Cardiac muscle cell (in vitro differentiated cells and primary cell): ENCODE measurements at places on chromosomes 4 and X.

DNA sequence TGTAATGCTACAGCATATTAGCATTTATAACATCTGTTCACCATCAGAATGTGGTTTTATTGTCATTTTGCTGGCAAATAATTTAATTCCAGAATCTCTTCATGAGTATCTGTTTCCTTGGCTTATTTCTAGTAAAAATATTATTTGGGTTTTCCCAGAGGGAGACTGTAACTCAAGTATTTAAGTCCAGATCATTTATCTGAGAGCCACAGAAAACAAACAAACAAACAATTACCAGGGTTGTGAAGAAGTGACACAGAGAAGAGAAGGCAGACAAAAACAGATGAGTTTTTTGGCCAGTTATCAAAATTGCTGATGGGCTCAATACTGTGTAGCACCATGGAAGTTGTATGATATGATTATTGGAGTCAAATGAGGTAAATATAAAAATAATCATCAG is 515.1 kb downstream of the TECRL start:
- DNase-seq = no peak

- no peak for DNase-seq
Measured at GRCh38 chr4:128604840-128605239, 204.7 kb upstream of the JADE1 start.

GRCh38 chr4:94531991-94532789 is 80.4 kb downstream of the PDLIM5 start:
- peak; percentile 40 for DNase-seq

GRCh38 chr4:109915385-109916026 is 2.8 kb downstream of the EGF start:
- no peak for DNase-seq

GRCh38 chr4:181835348-181835747 is 407.9 kb upstream of the TENM3 start:
- DNase-seq = no peak

- peak; percentile 65 for DNase-seq
Measured at GRCh38 chr4:5399790-5400421, 308.5 kb downstream of the EVC2 start.

DNA sequence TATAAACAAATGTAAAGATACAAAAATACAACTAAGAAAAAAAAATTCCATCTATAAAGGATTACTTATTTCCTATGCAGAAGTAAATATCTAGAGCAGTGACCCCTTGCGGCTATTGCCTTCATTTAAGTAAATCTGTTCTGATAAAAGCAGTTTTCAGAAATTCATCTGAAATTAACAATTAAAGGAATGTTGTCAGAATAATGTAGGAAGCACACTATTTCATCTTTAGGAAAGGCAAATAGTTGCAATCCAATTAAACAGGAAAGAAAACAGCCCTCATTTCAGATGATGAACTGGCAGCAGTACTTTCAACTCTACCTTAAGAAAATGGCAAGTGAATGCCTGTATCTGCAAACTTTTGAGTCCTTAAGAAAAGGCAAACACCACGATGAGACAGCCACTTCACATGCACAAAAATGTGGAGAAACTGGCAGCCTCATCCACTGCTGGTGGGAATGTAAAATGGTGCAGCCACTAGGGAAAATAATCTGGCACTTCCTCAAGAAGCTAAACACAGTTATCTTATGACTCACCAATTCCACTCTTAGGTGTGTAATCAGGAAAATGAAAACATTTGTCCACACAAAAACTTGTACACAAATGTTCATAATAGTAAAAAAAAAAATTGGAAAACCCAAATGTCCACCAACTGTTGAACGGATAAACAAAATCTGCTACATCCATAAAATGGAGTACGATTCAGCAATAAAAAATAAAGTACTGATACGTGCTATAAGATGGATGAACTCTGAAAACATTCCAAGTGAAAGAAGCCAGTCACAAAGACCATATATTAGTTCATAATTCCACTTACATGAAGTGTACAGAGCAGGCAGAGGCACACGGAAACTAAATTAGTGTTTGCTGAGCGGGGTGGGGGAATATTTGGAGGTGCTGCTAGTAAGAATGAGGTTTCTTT is 2.0 kb upstream of the THAP9 start:
- DNase-seq = no peak
